NCI-H2107 (cell line): ENCODE measurements at places on chromosomes 13 and 19.

GRCh38 chr13:113900646-113901045, 36.8 kb upstream of the GAS6 start:
- no peak for DNase-seq

- no peak for DNase-seq
Observed at GRCh38 chr19:55152017-55152416, 3.0 kb upstream of the TNNT1 start.

DNA sequence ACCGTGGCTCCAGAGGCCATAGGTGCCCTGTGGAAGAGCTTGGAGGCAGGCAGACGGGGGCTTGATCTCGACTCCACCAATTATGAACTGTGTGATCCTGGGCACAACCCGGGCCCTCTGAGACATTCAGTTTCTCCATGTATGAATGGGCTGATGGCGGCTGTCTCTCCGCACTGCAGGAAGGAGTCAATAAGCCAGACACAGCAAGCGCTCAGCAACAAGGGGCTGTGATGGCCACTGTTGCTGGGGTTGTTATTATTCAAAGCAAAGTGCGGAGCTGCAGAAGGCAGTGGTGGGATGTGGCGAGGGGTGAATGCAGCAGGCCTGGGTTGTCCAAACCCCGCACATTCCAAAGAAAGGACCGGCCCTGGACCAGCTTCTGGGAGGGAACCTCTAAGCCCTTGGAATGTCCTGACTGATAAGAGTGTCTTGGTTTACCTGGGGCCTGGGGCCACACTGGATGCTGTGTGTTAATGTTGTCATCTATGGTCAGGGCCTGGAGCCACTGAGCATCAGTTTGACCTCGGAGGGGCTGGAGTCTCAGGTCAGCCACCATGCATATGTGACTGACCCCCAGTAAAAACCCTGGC, 8.3 kb downstream of the TMEM143 start:
- DNase-seq, result no peak

GRCh38 chr13:27822873-27823311, 30.6 kb downstream of the GSX1 start:
- no peak for DNase-seq

DNA sequence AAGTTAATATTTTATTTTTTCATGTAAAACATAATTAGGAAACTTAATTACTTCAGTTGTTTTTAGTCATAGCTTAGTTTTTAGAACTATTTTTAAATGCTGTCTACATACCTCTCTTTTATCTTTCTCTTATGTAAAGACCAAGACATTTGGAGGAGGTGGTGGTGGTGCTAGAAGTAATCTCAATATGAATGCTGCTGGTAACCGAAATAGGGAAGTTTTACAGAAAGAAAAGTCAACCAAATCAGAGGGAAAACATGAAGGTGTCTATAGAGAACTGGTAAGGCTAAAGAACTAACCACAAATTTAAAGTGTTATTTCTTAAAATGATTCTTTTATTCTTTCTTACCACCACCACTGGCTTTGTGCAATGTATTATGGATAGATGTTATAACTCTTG, 97.3 kb downstream of the TDRD3 start:
- DNase-seq, result no peak

GRCh38 chr19:38389957-38390924, 1.7 kb downstream of the SPRED3 start:
- no peak for DNase-seq

- no peak for DNase-seq
Observed at GRCh38 chr19:30887042-30887441, 462.2 kb downstream of the TSHZ3 start.

- DNase-seq, result no peak
Observed at GRCh38 chr13:106522898-106523525, 12.4 kb downstream of the EFNB2 start.

- DNase-seq, result no peak
Observed at GRCh38 chr19:6590827-6591319, at the start of gene CD70. Gene CD70, minus strand, starts transcription at chr19:6591150. Its CDS starts 148 bp downstream, at chr19:6591002.

- no peak for DNase-seq
Observed at GRCh38 chr19:16367261-16367683, 42.6 kb downstream of the KLF2 start.

DNA sequence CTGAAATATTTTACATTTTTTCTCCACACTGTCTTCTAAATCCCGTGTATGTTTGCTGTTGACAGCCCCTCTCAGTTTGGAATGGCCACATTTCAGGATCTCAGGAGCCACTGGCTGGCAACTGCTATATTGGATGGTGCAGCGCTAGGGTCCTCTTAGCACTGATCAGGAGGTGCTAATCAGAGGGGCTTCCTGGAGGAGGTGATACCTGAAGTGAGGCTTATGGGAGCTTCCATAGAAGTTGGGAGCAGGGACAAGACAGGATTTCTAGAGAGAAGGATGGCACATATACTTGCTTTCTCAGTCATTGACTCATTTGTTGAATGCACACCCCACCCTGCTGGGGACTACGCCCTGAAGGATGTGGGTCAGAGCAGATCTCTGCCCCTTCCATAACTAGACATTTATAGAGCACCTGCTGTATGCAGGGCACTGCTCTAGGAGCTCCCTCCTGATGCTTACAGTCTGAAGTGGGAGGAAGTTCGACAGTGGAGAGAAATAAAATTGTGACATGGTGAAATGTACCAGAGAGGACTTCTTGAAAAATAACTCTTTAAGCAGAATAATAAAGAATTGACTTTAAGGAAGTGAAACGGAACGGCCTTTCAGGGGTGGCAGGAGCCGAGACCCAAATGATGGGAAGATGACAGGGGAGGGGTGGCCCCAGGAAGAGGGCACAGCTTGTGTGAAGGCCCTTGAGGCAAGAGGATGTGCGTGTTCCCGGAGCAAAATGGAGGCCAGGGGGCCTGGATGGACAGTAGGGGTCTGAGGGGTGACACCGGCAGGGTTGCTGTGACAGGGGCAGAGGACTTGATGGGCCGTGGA, 13.1 kb downstream of the AP2A1 start:
- DNase-seq, result no peak

DNA sequence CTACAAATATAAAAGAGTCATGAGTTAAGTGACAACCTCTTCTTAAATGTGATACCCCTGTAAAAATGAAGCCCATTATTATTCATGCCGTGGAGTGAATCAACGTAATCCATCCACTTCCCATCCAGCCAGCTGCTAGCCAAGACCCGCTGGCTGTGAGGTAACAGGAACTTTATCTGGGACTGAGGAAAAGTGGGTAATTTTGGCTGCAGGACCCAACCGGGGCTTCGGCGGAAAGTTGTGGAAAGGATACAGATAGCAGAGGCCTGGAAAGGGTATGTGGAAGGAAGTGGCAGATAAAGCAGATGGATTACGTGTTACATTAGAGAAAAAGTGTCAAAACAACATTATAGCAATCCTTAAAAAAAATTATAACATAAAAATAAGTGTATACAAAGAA, 48.3 kb downstream of the SLC7A1 start:
- no peak for DNase-seq
